Suppressor macrophage (primary cell): ENCODE measurements at places on chromosomes 2 and 18.

DNA sequence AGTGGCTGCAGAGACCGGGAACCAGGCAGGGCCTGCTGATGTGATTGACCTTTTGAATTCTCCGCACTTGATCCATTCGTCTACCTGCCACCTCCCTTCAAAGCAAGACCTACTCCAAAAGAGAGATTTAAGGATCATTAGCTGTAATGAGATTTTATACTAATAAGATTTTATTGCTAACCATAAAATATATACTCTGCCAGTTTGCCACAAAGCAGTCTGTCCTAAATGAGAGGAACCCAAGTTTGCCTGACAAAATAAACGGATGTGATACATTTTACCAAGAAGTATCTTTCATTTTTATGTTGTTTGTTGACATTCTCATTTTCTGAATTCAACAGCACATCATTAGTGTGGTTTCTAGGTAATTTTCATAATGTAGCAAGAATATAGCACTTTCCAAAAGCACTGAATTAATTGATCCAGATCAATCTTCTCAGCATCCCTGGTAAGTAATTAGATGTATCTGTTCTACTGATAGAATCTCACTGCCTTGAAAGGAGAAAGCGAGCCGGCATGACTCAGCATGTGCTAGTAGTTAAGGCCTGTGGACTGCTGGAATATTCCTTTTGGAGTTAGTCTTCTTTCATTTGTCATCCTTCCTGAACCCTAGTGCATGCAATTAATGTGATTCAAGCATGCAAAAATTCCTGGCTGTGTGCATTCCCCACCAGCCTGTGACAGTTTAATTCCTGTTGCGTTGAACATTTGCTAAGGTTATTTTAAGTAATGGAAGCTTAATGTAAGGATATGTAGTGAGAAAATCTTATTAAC, 128.5 kb downstream of the ARL6IP6 start:
- no peak for DNase-seq

GRCh38 chr2:102034683-102035548, 43.2 kb downstream of the IL1R2 start:
- no peak for DNase-seq

- peak; percentile 56 for DNase-seq
Observed at GRCh38 chr2:197937814-197938213, 133.4 kb downstream of the PLCL1 start.

GRCh38 chr18:58325494-58325893, 281.5 kb downstream of the NEDD4L start:
- DNase-seq = no peak

DNA sequence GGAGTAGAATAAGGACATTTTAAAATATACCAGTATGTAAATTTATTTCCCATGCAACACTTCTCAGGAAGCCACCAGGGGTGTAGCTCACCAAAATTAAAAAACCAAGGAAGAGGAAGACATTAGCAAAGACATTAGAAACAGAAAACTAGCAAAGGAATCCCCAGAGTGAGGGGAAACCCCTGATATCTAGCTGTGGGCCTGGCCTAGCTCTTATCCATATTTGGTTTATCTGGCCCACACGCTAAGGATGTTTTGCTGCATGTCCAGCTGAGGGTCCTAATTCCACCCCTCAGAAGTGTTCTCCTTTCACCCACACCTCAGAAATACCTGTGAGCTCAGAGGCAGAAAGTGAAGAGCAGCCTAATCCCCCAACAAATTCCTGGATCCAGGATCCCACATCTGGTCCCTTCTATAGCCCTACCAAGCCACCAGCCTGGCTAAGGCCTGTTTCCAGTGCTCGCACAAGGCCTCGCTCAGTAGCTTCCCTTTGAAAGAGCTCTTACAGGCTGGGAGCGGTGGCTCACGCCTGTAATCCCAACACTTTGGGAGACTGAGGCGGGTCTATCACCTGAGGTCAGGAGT, 17.4 kb downstream of the OSBPL1A start:
- no peak for DNase-seq

- no peak for DNase-seq
Observed at GRCh38 chr18:59041819-59042815, 97.6 kb upstream of the SEC11C start.

DNA sequence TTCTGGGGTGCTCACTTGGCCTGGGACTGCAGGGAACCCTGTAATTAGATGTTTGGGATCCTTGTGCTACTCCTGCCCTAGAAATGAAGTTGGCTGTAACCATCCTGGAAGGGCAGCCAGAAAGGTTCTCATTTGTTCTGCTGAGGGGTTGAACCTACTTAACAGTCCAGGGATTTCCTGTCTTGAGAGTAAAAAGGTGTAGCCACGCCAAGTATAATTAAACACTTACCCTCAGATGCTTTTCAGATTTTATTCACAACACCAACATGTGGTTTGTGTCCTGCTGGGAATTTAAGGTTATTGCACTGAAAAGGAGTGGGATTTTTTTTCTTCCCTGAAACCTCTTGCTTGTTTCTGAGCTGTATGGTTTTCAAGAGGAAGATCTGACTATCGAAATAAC, 222.4 kb upstream of the APCDD1 start:
- DNase-seq = no peak

GRCh38 chr2:215970425-215970824, 42.9 kb downstream of the MREG start:
- peak; percentile 53 for DNase-seq

- DNase-seq = no peak
Observed at GRCh38 chr18:14767474-14767873, 19.5 kb downstream of the ANKRD30B start.
